ENCODE measurements at places on chromosomes 7 and 10.

DNA sequence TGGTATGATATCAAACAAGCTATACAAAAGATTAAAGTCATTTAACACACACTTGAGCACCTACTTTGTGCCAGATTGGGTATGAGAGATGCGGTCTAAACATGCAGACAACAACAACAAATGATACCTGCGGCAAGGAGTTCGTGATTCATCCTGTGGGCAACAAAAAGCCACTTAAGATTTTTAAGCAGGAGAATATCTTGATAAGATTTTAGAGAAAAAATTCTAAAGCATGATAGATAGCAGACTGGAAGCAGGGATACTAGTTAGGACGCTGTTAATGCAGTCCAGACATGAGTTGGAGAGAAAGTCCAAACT is 1.6 kb upstream of the KBTBD2 start:
- no peak for DNase-seq

DNA sequence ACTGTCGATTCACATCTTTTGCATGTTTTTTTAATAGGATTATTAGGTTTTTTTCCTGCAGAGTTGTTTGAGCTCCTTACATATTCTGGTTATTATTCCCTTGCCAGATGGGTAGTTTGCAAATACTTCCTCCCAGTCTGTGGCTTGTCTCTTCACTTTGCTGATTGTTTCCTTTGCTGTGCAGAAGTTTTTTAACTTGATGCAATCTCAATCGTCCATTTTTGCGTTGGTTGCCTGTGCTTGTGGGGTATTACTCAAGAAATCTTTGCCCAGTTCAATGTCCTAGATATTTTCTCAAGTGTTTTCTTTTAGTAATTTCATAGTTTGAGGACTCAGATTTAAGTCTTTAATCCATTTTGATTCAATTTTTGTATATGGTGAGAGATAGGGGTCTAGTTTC is 95.4 kb downstream of the TBXAS1 start:
- DNase-seq: no peak

GRCh38 chr10:78044699-78045098 is 11.0 kb downstream of the RPS24 start:
- no peak for DNase-seq

DNA sequence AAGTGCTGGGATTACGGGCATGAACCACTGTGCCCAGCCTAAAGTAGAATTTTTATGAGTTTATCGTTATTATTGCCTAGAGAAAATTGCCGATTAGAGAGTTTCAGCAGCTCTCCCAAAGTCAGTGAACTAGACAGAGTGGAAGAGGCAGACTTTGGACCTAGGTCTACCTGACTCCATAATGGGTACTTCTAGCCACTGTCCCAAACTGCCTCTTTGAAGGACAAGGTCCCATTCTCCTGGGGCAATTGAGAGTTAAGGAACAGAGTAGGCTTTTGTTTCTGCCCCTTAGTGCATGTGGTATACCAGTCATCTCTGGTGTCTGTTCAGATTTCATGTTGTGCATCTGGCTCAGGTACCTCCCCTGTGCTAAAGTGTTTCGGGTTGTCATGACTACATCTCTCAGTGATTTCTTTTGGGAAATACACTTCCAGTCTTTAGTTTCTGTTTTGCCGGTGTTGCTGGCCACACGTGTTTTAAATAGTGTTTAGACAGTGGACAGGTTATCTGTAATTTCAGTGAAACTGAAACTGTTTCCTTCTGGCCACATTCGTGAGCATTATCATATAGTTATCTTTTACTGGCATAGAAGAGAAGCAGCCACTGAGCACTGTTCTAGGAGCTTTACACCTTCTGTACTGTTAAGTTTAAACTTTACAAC is 4.7 kb downstream of the TMEM236 start:
- DNase-seq: no peak

- DNase-seq: no peak
These were observed 50.9 kb upstream of the CD36 start for GRCh38 chr7:80587538-80587937.

- DNase-seq: no peak
These were observed 449.4 kb downstream of the TCERG1L start for GRCh38 chr10:130862122-130862521.

GRCh38 chr7:117116211-117116610 is 162.9 kb downstream of the ST7 start:
- no peak for DNase-seq

- DNase-seq: no peak
These were observed 234.4 kb upstream of the SLC26A5 start for GRCh38 chr7:103680161-103681144.

DNA sequence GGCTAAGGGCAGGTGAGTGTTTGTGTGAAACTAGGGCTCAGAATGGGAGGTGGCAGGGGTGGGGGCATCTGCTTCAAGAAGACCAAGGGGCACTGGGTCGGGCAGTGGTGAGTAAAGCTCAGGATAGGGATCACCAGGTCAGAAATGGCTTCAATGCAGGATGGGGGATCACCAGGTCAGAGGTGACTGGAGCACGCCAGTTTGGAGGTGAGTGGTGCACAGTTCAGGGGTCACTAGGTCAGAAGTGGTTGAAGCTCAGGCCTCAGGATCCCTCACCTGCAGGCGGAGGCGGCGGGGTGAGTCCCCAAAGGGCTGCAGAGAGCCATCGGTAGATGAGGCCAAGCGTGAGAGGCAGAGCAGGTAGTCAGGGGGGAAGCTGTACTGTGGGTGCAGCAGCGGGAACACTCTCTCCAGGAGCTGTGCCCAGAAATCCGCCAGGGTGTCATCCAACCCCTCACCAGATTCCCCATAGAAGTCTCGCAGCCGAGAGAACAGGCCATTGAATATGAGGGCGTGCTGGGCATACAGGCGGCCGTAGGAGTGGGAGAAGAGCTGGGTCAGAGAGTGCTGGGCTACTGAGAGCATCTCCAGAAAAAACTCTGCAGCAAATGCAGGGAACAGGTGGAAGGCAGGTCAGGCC is 1.8 kb downstream of the GPC2 start:
- DNase-seq: no peak

DNA sequence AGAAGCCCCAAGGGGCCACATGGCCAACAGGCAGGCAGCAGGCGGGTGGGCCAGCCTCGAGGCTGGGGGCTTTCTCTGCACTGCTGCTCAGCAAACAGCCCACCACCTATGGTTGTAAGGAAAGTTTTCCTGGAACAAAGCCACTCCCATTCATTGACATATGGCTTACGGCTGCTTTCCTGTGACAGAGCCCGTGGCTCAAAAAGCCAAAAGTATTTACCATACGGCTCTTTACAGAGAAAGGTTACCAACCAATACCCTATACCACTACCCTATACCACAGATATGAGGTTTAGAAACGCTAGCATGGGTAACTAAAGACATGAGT is 152.7 kb downstream of the MAD1L1 start:
- no peak for DNase-seq

GRCh38 chr7:96910486-96910885 is 94.9 kb upstream of the DLX6 start:
- DNase-seq: no peak

DNA sequence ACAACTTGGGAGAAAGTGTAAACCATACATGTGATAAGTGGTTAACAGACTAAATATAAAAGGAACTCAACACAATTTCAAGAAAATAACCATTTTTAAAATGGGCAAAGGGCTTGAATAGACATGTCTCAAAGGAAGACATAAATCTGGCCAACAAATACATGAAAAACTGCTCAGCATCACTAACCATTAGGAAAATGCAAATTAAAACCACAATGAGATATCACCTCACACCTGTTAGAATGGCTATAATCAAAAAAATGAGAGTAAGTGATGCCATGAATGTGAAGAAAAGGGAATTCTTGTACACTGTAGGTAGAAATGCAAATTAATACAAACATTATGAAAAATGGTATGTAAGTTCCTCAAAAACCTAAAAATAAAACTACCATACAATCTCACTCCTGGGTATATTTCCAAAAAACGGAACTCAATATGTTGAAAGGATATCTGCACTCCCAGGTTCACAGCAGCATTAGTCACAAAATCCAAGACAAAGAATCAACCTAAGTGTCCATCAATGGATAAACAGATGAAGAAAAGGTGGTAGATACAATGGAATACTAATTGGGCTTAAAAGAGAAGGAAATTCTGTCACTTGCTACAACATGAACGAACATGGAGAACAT is 5.6 kb downstream of the SNX13 start:
- DNase-seq: no peak

DNA sequence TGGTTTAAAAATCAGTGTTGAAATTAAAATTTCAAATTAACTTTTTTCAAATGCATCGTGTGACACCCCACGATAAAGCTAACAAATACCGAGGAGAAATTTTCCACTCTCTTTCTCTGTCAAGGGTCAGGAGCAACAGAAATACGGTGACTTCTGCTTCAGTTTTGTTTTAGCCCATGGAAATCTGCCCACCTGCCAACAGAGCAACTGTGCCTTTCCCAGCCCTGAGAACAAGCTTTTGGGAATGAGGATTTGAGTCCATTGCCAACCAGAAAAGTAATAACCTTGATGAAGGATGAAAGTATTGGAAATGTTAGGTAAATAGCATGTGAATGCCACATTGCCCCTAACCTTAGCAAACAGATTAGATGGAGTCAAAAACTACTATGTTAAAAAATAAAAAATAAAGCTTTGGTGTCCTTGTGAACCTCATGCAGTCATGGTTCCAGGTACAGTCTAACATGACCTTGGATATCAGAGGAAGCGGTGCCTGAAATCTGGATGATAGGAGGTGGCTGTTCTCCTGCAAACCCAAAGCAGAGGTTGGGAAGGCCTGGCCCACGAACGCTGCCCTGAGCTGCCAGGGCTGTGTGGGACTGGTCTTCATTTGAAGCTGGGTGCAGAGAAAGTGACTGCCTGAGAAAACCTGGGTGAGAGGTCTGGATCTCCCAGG is 296.8 kb downstream of the ELMO1 start:
- DNase-seq: no peak

Data from NCI-H1417 (cell line).